ENCODE measurements at places on chromosomes 13 and 19.

DNA sequence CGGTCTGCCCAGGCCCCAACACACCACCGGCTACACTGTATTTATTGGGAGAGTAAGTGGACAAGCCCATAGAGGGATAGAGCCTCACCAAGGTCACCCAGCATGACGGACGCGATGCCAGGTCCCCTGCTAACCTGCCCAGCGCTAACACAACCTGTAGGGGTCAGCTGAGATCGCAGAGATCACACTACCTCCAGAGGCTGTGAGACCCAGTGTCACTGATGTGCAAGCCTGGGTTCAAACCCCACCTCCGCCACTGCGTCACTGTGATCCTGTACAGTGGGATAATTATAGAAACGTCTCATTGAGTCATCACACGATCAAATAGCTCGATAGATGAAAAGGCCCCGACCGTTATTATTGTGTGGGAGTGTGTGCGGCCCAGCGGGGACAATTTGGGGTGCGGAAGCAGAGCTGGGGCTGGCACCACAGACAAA lies 10.6 kb upstream of the TLE2 start:
- no peak for DNase-seq

- DNase-seq = peak; percentile 17
These were observed 2.1 kb upstream of the PCDH8 start for GRCh38 chr13:52850396-52851136.

DNA sequence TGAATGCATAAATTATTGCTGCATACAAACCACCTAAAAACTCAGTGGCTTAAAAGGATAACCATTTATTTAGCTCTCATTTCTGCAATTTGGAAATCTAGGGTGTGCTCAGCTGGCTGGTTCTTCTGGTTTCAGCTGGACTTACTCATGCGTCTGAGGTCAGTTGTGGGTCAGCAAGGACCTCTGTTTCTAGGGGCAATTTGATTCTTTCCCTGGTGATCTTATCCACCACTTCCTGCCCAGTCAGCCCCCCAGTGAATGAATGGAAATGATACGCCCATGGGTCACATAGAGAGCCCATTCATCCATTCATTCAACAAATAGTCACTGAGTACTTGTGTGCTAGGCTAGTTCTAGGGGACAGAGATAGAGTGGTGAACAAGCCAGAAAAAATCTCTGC lies 9.9 kb downstream of the FXYD5 start:
- DNase-seq = no peak

DNA sequence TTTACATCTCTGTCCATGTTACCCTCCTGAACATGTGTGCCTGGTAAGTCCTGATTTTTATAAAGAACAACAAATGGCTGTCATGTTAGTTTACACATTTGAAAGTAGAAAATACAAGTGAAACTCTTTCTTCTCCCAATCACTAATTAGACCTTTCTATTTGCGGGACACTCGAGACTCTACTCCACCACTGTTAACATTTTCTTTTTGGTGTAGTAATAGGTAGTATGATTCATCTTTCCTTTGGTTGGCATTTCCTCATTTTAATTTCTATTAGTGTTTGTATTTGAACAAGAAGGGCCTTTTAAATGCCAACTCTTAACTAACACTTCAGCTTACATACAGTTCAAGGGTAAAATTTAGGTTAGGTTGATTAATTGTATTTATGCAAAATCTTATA lies 371.1 kb downstream of the PCDH9 start:
- DNase-seq = no peak

- no peak for DNase-seq
These were observed 31.0 kb downstream of the CAPN12 start for GRCh38 chr19:38713227-38713649.

DNA sequence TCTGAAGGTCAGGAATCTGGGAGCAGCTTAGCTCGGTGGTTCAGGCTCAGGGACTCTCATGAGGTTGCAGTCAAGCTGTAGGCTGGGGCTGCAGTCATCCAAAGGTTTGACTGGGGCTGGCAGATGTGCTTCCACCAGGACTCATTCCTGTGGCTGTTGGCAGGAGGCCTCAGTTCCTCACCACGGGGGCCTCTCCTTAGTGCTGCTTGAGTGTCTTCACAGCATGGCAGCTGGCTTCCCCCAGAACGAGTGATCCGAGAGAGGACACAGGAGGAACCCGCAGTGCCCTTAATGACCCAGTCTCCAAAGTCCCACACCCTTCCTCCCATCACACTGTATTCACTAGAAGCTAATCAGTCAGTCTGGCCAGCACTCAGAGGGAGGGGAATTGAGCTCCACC lies 38.7 kb upstream of the EHD2 start:
- DNase-seq = no peak

DNA sequence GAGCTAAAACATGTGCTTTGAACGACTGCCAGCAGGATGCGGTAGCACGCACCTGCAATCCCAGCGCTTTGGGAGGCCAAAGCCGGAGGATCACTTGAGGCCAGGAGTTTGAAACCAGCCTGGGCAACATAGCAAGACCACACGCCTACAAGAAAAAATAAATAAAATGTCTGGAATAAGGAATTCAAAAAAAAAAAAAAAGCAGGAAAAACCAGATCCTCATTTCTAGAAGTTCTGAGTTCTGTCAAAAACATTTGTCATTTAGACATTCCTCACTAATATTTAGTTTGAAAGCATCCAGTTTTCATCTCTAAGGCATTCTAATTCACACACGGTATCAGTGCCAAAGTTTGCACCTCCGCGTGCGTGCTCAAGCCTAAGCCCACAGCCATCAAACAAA lies 36.9 kb upstream of the USE1 start:
- no peak for DNase-seq

DNA sequence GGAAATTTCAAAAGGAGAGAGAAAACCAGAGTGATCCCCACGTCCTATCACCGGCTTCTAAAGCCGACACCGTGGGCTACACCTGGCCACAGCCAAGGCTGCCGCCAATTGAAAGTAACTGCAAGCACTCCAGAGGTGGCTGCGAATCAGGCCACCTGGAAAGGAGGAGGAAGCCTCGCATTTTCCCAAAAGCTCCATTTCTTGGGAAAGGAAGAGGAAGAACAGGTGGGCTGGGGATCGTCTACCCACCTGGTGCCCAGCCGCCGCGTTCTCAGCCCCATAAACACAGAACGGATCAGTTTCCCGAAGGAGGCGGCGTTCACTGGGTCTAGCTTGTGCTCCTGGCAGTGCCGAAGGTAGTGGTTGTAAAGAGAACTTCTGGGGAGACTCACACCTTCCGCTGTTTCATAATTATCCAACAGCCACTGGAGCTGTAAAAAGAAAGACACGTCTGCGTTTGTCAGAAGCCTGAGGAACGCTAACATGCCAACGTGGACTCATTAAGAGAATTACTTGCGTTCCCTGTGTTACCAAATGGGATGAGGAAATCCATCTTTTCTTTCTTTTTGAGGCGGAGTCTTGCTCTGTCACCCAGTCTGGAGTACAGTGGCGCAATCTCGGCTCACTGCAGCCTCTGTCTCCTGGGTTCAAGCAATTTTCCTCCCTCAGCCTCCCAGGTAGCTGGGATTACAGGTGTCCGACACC lies 38.1 kb upstream of the RANBP3 start:
- no peak for DNase-seq

DNA sequence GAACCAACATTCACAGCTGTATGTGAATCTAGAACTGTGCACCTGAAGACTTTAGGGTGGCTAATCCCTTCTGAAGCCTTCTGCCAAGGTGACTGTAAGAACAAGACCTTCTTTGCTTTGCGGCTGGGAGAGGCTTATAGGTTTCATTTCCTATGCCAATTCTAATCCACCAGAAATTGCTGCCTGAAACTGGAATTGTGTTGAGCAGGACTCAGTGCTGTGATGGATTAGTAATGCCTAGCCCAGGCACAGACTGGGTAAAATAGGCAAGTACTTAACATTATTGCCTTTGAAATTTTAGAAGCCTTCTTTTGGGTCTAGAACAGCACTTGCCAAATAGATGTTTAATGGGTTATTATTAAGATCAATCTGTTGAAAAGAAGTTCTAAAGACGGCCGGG lies 11.5 kb downstream of the SLC25A23 start:
- no peak for DNase-seq

DNA sequence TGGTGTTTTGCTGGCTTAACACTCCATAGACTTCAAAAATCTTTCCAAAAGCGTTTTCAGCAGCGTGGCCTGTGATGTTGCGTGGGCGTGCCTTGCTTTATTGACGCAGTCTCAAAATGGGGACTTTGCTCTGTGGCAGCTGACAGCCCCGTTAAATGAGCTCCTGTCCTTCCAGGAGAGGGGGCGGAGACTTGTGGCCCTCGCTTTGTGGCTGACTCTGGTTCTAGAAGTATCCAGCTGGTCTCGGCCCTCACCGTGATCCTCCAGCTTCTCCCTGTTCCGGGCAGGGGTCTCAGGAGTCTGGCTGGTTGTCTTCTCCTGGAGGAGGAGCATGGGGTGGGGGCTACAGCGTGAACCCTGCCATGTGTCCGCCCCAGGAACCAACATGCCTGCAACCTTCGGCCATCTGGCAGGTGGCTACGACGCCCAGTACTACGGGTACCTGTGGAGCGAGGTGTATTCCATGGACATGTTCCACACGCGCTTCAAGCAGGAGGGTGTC lies 8.4 kb upstream of the ZNF554 start:
- DNase-seq = no peak

DNA sequence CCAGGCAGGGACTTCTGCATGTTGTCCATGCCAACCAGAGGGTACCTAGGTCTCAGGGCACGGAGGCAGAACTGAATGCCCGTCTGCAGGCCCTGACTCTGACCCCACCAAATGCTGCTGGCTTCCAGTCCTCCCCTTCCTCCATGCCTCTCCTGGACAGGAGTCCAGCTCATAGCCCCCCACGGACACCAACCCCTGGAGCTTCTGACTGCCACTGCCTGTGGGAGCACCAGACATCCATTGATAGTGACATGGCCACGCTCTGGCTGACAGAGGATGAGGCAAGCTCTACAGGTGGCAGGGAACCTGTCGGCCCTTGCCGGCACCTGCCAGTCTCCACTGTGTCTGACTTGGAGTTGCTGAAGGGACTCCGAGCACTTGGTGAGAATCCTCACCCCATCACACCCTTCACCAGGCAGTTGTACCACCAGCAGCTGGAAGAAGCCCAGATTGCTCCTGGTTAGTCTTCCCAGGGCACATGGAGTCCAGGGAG lies 1.8 kb downstream of the ANKLE1 start:
- DNase-seq = no peak

GRCh38 chr13:37954191-37954590 lies 84.6 kb upstream of the TRPC4 start:
- no peak for DNase-seq

DNA sequence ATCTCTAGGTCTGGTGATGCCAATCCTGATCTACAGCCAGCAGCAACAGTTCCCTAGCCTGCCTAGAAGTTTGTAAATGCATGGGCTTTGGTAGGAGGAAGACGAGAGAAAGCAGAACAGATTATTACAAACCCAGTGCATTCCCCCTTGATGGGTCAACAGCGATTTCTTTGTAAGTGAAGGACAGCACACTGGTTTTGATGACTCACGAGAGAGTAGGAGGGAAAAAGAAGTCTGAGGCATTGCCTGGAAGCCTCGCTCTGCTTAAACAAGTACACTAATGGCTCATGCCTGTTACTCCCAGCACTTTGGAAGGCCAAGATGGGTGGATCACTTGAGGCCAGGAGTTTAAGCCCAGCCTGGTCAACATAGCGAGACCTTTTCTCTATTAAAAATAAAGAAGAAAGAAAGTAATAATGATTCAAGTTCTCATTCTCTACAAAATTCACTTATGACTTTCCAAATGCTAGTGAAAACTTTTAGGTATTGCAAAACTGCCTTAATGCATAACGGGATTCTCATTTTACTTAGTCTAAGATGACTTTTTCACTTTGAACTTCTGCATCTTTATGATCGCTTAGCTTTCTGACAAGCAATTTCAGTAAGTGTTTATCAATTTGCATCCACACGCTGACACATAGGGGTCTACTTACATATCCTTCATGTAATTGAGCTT lies 47.7 kb upstream of the USPL1 start:
- no peak for DNase-seq

DNA sequence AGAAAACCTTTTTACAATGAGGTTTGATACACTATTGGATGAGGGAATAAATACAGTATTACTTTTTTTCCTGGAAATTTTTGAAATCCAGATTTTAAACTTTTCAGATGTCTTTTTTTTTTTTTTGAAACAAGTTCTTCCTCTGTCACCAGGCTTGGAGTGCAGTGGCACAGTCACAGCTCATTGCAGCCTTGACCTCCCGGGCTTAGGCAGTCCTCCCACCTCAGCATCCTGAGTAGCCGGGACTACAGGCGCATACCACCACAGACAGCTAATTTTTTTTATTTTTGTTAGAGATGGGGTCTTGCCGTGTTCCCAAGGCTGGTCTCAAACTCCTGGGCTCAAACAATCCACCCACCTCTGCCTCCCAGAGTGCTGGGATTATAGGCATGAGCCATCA lies 96.8 kb downstream of the RNF17 start:
- no peak for DNase-seq

GRCh38 chr13:106445996-106446395 lies 89.5 kb downstream of the EFNB2 start:
- no peak for DNase-seq

DNA sequence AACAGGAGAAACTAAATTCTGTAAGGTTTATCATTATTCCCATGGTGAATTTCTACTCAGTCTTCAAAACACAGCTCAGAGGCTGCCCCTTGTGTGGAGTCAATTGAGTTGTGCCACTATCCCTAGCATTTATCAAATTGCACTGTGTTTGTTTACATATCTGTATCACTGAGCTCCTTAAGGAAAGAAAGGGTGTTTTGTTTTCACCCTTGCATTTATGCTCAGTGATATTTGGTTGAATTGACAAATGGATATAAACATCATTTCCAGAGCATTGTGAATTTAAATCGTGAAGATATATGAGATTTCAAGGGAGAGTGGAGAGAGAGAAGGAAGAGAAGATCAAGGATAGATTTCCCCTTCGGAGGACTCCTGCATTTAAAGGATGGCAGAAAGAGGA lies 55.1 kb upstream of the TNFRSF19 start:
- no peak for DNase-seq

DNA sequence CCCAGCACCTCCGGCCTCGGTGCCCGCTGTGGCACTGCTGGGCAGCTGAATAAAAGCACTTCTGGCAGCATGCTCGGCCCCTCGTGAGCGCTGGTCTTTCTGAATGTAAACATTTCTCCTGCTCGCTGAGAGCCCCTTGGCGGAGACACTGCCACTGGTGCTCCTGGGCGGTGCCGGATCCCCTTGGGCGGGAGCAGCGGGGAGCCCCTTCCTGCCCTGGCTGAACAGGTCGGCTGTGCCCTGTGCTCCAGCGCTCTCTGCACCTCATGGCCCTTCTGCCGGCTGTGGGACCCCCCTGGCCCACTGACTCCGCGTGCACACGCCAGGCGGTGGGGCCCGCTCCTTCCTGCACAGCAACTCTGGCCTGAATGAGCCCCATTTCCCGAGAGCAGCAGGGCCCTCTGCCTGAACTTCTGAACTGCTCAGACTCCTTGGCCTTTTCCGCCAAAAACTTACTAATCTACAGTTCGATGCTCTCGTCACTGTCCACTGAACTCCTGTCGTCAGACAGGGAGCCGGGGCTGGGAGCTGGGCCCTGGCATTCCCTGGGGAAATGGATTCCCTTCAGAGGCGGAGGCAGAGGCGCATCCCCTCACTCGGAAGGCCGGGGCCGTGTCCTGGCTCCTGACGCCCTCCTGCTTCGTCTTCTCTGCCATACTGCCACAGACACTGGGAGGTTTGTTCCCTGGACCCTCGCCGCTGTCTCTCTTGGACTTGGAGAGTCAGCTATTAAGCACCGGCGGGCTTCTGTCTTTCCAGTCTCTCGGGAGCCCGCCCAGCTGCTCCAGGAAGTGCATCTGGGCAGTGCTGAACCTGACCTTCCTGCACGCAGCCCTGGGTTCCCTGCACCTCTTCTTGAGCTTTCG lies 14.2 kb downstream of the RB1 start:
- no peak for DNase-seq

Measured in CD4-positive, alpha-beta memory T cell (primary cell).